PC-9 (cell line): ENCODE measurements at places on chromosomes 1 and 21.

DNA sequence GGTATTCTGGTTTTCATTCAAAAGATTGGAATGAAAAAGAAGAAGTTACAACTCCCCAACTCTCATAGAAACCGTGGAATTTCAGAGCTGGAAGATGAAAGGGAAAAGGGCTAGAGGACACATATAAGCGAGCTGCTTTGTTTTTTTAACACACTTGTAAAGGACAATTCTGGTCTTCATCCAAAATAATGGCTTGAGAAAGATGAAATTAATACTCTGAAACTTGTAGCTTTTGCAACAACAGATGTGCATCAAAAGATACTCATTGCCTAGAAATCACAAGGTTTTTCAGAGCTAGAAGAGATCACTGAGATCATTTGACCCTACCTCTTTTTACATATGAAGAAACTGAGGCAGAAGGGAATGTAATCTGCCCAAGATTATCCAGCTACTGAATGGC is 25.6 kb downstream of the NR5A2 start:
- DNase-seq, result no peak

- no peak for DNase-seq
Observed at GRCh38 chr1:30472009-30472408, 251.4 kb downstream of the MATN1 start.

GRCh38 chr21:14554948-14555347 is 8.8 kb upstream of the SAMSN1 start:
- DNase-seq, result no peak

- no peak for DNase-seq
Observed at GRCh38 chr1:155379631-155380090, 59.0 kb downstream of the RUSC1 start.
